ENCODE measurements at places on chromosomes 7 and 10.

GRCh38 chr7:142927085-142927745 lies 6.3 kb downstream of the TRPV5 start:
- DNase-seq: no peak

DNA sequence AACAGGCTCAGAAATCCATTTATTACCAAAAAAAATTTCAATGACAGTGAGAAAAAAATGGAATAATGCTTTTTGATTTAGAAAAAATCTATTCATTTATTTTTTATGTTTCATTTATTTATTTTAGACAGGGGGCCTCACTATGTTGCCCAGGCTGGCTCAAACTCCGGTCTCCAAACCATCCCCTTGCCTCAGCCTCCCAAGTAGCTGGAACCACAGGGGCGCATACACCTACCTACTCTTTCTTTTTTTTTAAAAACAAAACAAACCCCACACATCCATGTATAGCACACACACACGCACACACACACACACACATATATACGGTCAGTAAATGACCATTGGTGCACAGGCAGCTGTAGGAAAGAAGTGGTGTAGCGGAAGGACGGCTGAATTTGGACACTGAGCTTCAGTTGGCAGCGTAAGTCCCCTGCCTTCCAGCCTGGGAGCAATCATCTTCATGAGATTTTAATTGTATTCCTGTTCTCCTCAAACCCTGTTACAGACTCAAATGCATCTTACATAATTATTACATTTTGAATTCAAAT lies 28.8 kb downstream of the ARL4A start:
- DNase-seq: no peak

DNA sequence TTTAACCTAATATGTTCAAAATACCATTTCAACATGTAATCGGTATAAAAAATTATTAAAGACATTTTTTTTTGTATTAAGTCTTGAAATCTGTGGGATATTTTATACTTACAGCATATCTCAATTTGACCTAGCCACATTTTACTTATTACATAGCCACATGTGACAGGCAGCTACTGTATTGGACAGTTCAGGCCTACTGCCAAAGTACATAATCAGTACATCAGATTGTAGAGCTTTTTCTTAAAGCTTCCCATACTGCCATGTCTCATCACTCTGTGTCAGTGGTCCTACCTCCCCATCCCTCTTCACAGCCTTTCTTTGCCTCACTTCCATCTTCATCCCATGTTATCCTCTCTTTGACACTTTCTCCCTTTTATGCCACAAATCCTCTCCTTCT lies 43.0 kb downstream of the LOXL4 start:
- DNase-seq: no peak

GRCh38 chr7:94848531-94848930 lies 58.9 kb upstream of the PPP1R9A start:
- no peak for DNase-seq

GRCh38 chr10:88857831-88858230 lies 6.2 kb upstream of the ANKRD22 start:
- no peak for DNase-seq

DNA sequence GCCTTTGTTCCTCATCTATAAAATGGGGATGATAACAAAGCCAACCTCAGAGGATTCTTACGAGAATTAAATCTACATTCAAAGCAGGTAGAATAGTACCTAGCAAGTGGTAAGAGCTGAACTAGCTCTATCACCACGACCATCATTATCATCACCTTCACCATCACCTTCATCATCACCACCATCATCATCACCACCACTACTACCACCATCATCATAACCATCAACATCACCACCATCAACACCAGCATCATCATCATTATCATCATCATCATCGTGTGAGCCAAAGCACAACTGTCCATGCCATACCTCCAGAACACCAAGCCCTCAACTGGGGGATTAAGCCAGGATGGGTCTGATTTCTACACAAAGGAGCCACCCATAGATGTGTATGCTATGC lies 206.8 kb downstream of the GRID1 start:
- DNase-seq: no peak

GRCh38 chr10:103548006-103548405 lies 54.5 kb downstream of the NEURL1 start:
- DNase-seq: no peak

- DNase-seq: no peak
Measured at GRCh38 chr7:37557571-37558209, 109.0 kb upstream of the ELMO1 start.

- DNase-seq: no peak
Measured at GRCh38 chr10:12807096-12807755, 194.3 kb downstream of the CCDC3 start.

GRCh38 chr7:144738708-144739314 lies 97.0 kb downstream of the TPK1 start:
- no peak for DNase-seq

DNA sequence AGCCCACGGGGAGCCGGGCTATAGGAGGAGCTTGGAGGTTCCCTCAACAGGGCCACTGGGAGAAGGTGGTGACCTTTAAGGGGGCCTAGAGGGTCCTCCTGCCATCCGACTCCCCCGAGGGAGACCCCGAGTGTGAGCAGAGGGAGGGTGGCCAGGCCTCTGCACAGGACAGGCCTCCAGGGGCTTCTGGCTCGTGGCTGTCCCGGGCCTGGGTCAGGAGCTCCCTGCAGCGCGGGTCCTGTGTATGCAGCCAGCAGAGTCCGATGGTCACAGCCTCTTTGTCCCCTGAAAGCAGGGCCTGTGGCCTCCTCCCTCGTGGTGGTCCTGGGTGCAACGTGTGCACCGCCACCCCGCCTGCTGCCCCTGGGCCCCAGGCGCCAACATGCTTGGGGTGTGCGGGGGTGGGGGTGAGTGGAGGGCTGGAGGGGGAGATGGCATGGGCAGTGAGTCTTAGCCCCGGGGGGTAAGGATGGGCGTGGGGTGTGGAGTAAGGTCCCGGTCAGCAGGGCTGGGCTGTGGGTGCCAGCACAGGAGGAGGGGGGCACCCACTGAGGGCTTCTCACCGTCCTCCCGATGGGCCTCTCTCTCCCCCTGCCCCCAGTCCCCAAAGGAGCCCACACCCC lies 27.1 kb downstream of the UNCX start:
- DNase-seq: no peak

GRCh38 chr7:136585954-136586670 lies 282.3 kb upstream of the CHRM2 start:
- DNase-seq: no peak

DNA sequence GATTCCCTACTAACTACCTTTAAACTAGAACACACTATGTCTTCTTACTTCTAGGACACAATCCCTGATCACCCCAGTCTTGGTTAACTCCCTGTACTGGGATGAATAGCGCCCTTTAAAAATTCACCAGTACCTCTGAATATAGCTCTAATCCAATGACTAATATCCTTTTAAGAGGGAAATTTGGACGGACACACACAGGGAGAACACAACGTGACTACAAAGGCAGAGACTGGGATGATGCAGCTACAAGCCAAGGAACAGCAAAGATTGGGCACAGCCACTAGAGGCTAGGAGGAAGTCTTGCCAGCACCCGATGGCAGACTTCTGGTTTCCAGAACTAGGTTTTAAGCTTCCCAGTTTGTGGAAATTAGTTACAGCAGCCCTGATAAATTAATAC lies 81.4 kb downstream of the MALSU1 start:
- DNase-seq: no peak

DNA sequence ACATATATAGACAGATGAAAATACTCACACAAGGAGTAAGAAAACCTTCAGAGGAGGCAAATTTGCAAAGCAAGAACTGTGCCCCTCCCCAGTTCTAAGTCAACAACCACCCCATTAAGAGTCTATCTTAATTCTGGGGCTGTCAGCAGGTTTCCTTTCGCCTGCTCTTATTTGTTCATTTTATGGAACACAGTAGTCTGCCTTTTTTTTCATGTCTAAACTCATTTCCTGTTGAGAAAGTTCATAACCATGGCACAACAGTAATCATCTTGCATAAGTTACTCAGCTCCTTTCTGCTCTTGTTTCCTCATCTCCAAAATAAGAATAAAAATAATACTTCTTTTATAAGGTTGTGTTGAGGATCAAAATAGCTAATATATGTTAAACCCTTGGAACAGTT lies 25.8 kb upstream of the AMPH start:
- DNase-seq: peak; percentile 7

DNA sequence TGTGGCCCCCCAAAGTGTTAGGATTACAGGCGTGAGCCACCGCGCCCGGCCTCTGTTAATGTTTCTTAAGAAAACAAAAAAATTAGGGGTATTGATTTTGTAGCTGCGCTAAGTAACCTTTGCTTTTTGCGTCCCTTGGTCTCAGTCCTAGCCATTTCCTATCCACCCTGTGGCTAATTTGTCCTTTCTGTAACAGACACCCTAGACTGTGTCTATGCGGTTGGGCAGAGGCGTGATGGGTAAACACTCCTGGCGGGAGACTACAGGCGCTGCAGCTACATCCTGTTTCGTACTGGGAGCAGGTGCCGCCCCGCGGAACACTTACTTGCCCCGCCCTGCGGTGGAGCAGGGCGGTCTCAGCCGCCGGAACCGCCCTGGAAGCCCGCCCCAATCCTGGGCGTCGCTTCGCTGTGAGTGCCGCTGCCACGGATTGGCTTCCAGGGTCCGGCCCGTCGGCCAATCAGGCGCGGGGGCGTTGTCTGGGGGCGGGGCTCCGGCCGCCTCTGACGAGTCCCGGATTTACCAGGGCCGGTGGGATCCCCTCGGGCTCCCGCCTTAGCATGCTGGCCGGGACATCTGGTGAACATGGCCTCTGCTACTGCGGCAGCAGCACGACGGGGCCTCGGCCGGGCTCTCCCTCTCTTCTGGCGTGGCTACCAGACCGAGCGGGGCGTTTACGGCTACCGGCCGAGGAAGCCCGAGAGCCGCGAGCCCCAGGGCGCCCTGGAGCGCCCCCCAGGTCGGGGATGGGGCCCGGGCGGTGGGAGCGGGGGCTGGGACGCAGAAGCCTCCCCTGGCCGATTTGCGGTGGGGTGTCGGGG lies at the start of gene DHTKD1:
TSS of gene DHTKD1 (plus strand) at position 506 of the 821 bp plus-strand sequence. CDS start at position 586, 80 bp downstream.
- DNase-seq: peak; percentile 95

Data from GM04504 (cell line).